Thyroid gland (tissue), 4 donors: ENCODE measurements at places on chromosomes 5 and 9. TPM values are rescaled to one million over a fixed set of nuclear protein-coding genes. Genes with fewer than 3 reads are reported as not detected.

GRCh38 chr5:90944116-90944515 lies 385.5 kb downstream of the ADGRV1 start:
- no peak for DNase-seq

PCDHGA4 gene
- total RNA-seq: 5.1 TPM

- no peak for DNase-seq
These were observed 331.9 kb upstream of the CCNG1 start for GRCh38 chr5:163105456-163105855.

DNA sequence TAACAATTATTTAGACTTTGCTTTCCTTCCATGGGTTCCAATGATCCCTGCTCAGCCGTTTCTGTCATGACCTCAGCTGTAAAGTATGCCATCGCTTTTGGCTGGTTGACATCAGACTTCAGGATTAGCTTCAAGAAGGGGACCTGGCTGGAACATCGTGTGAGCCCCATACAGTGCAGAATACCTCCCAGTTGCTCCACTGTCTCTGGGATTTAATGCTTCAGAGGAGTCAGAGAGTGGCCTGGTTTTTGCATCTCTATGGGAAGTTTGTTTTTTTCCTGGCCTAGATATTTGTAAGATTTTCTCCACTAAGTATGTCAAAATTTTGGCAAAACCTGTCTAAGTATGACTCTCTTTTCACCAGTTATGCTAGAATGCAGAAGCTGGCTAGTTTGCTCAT lies 216.9 kb downstream of the GABBR2 start:
- peak; percentile 64 for DNase-seq

DNA sequence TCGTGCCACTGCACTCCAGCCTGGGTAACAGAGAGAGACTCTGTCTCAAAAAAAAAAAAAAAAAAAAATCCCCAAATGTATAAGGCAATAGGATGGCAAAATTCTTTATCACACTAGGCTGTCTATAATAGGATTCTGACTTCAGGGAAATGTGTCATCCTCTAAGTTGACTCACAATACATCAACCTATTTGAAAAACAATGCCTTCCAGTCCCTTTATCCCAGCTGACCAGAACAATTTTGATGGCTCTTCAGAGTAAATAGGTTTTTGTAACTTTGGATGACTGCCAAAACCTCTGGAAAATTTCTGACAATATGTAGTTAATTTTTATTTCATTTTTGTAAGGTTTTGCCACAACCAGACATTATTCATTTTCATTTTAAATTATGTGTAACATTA lies 184.1 kb downstream of the CCDC192 start:
- no peak for DNase-seq

GLIPR2 gene
- total RNA-seq: 25.1 TPM

GRCh38 chr9:68710111-68710471 lies 5.1 kb downstream of the PIP5K1B start:
- DNase-seq: no peak

DNA sequence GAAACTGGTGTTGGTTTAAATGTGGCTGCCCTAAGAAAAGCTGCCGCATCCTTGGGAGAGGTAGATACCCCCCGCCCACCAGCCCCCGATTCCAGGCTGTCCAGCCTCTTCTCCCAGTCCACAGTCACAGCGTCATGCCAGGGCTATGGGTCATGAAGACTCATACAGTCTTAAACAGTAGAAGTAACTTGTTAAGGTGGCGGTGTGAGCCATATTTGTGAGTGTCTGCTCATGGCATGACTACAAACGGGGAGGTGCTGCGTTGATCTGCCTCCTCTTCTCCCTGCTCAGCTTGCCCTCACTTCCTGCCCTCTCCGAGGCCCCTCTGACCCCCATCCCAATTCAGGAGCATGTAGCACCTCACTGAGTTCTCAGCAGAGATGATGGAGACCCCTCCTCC lies 20.8 kb downstream of the FGD3 start:
- DNase-seq: no peak

DNA sequence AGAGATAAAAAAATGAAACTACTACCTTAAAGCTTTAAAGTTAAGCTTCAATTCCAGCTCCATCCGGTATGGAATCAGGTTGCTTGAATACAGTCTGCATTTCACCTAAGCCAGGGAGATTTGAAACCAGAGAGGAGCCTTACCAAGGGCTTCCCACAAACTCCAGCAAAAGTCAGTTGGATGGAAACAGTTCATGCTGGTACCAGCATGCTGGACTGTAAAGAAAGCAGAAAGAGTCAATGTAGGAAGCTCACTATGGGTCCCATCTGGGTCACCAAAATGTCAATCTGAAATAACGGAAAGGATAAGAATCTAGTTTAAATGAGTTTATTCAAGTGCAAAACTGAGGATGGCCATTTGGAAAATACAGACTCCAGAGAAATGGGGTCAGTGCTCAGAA lies 65.3 kb downstream of the CDO1 start:
- DNase-seq: no peak

GRCh38 chr9:92308893-92309292 lies 15.4 kb upstream of the IARS1 start:
- no peak for DNase-seq

DNA sequence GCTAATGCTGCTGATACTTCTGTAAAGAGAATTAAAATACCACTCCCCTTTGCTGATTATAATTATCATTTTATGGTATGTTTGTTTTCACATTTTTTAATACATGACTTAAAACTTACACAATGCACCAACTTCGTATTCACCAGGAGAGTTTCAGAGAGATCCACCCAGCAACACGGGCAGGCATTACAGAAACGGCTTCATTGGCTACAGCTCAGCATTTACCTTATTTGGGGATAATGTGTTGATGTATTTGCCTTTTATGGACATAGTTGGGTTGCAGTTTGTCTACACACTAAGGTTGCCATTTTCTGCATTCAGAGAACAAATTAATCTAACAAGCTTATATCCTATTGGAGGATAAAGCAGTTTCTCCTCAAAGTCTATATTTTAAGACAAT lies 423.6 kb downstream of the PRDM9 start:
- no peak for DNase-seq

MAST4 gene
- 25.1 TPM for total RNA-seq

C9orf50 gene
- not detected for total RNA-seq

PCDHA8 gene
- 0.93 TPM for total RNA-seq

- no peak for DNase-seq
These were observed 9.8 kb upstream of the FTMT start for GRCh38 chr5:121841892-121842291.

HRH2 gene
- total RNA-seq: 2.3 TPM

RANBP17 gene
- total RNA-seq: 26.5 TPM

- no peak for DNase-seq
These were observed 12.6 kb upstream of the ENDOG start for GRCh38 chr9:128805661-128806060.

DNA sequence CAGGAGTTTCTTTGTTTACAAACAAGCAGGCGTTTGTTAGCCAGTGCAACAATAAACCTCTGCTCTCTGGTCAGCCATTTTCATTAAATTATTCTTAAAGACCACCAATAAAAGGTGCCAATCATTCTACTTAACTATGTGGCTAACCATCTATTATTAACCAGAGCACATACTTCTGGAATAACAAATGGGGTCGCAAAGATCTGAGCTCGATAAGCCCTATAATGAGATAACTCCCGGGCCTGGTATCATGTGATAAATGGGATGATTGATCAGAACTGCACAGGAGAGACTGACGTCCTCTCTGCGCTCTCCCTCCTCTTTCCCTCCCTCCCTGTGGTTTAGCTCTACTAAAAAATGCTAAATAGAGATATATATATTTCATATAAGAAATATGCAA lies 488.2 kb downstream of the NTRK2 start:
- DNase-seq: no peak

DNA sequence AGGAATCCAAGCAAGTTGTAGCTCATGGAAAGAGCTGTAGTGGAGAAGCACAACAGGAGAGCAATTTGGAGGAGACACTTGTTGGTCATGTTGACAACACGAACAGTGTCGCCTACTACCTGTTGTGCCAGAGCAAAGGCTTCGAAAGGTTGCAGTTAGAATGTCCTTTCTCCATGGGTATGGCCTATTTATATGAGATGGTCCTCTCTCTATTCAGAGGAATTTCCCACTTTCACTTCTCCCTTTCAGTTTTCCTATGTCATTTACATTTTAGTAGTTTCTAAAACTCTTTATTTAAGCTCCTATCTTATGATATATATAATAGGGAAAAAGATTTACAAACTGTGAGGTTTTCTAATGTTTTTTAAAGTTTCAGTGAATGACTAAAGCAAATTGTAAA lies at the start of gene IFNB1:
IFNB1 (minus strand) TSS at position 162 of the 400 bp plus-strand sequence; CDS start at position 89, 73 bp downstream.
- no peak for DNase-seq

SPINK4 gene
- not detected for total RNA-seq
